HL-60 (cell line): ENCODE measurements at places on chromosomes 5 and 9.

- no peak for DNase-seq
Measured at GRCh38 chr5:150448952-150449516, 505 bp downstream of the RPS14 start.

DNA sequence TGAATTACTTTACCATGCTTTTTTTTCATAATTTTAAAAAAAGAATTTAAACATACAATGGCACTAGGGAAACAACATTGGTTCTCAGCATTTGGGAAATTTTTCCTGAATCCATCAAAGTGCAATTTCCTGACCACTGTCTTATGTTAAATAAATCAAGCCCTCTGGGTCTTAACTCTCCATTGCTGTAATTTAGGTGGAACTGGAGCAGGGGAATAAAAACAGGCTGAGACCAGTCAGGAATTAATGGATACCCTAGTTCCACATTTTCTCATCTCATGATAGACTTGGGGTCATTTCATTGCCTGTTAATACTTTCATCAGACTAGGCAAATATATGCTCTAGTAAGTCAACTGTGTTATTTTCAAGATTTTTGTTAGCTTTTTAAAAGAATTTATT is 103.1 kb downstream of the FBN2 start:
- DNase-seq, result no peak

DNA sequence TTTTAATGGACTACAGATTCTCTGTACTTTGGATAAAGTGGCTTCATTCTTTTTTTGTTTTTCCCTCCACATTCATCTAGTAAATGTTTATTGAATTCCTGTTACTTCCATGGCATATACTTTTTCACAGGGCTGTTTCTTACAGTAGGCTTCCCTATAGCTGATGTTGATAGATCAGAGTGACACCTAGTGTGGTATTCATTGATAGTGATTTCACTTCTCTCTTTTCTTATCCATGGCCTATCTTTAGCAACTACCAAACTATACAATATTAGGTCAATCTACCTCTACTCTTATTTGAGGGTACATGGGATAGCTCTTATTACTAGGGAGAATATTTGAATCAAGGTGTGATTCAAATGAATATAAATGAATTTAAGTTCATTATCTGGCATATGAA is 35.8 kb downstream of the FSD1L start:
- no peak for DNase-seq

GRCh38 chr9:441126-441525 is 226.5 kb downstream of the DOCK8 start:
- DNase-seq, result no peak

DNA sequence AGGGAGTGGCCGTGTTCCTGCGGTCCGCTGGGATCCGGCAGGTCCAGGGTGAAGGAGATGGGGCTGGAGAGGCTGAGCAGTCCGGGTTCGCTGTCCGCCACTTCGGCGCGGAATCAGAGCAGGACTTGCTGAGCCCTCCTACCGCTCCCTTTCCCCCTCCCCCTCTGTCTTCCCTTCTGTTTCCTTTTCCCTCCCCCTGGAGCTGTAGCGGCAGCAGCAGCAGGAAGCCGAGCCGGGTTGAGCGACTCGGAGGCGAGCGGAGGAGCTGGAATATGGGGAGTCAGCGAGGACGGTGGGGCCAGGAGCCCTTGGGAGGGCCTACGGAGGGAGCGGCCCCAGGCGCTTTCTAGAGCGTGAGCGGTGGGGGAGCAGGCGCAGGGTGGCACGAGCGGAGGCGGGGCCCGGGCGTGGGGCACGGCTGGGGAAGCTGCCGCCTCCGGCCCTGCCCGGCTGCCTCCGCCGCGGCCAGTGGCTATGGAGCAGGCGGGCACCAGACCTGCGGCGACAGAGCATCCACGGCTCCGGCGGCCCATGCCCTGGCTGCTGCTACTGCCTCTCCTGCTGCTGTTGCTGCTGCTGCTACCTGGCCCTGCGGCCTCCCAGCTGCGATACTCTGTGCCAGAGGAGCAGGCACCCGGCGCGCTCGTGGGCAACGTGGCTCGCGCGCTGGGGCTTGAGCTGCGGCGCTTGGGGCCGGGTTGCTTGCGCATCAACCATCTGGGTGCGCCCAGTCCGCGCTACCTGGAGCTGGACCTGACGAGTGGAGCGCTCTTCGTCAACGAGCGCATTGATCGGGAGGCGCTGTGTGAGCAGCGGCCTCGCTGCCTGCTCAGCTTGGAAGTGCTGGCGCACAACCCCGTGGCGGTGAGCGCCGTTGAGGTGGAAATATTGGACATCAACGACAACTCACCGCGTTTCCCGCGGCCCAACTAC is at the start of gene PCDHAC2:
Gene PCDHAC2, plus strand, starts transcription at position 184 of the 933 bp plus-strand sequence. Its CDS starts 291 bp downstream, at position 475.
- no peak for DNase-seq

GRCh38 chr5:6389397-6389796 is 11.1 kb upstream of the MED10 start:
- DNase-seq, result no peak

- DNase-seq, result peak; percentile 11
Measured at GRCh38 chr5:131067636-131068035, 97.4 kb downstream of the HINT1 start.

DNA sequence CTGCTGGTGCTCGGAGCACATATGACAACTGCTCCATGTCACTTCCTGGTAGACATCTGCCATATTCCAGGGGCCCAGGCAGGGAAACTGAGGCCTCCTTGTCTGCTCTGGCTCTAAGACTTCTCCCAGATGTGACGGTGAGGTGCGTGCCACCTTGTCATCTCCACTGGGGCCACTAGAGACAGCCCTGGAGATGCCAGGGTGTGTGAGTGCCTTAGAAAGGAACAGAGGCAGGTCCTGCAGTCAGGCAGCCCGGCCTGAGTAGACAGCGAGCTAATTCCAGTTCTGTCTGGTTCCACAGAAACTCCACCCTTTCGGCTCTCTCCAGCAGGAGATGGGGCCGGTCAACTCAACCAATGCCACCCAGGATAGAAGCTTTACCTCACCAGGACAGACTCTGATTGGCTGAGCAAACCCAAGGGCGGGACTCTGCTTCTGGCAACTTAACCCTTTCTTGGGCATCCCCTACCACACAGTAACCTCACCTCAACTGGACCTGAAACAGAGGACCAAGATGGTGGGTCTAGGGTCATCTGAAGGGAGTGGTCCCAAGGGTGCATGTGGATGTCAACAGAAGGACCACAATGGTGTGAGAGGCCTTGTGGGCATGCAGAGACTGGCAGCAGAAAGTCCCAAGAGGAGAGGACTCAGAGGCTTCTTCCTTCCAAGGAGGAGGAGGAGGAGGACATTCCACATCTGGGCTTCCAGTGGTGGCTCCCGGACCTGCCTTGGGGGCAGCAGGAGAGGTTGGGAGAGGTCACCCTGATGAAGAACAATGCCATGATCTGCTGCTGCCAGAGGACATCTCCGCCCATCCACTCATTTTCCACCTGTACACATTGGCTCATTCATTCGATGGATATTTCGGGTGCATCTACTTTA is 77.7 kb downstream of the RGS3 start:
- no peak for DNase-seq

DNA sequence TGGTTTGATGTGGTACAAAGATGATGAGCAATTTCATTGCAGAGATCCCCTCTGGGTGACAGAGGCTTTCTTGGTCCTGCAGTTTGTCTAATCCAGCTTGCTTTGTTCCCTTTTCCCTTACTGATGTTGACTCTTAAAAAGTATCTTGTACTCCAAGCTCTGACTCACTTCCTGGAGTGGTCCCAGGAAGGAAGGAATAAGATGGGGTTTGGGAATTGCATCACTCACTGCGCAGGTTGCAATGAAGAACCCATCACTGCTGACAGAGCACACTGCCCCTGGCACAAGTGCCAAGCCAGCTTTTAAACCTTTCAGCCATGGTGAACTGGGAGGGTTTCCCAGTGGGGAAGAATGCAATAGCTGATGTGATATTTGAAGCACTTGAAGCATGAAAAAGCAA is 662.2 kb upstream of the CTNND2 start:
- DNase-seq, result no peak

DNA sequence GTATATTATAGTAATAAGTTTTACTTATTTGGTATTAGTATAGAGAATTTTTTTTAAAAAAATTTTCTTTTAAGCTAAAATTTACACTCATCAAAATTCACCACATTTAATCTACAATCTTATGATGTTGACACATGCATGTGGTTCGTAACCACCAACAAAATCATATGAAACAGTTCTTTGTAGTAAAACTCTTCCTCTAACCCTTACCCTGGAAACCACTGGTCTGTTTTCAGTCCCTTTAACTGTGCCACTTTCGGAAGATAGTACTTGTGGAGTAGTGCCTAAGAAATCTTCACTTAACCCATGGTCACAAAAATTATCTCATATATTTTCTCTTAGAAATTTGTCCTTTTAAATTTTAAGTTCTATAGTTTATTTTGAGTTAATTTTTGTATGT is 1498.8 kb downstream of the MAT2B start:
- DNase-seq, result no peak

- no peak for DNase-seq
Measured at GRCh38 chr9:82130331-82131042, 141.9 kb downstream of the SPATA31D1 start.

- no peak for DNase-seq
Measured at GRCh38 chr5:128132499-128132898, 48.9 kb downstream of the SLC12A2 start.

GRCh38 chr5:120137582-120137981 is 326.5 kb upstream of the PRR16 start:
- DNase-seq, result no peak

DNA sequence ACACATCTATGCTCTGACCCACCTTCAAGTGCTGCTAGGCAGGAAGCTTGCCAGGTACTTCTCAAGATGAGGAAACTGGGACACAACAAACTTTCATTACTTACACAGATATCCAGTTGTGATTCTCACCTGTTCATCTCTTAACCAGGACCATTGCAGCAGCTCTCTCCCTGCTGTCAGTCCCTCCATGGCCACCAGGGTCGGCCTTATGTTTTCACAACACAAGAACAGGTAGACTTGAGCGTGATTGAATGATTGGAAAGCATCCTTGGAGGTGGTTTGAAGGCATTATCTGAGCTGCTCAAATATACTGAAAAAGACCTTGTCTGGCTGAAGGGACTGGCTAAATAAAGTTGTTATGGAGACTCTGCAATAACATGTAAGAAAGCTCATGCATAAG is 94.4 kb downstream of the MTREX start:
- no peak for DNase-seq

- DNase-seq, result no peak
Measured at GRCh38 chr5:6941631-6942030, 228.4 kb downstream of the TENT4A start.

DNA sequence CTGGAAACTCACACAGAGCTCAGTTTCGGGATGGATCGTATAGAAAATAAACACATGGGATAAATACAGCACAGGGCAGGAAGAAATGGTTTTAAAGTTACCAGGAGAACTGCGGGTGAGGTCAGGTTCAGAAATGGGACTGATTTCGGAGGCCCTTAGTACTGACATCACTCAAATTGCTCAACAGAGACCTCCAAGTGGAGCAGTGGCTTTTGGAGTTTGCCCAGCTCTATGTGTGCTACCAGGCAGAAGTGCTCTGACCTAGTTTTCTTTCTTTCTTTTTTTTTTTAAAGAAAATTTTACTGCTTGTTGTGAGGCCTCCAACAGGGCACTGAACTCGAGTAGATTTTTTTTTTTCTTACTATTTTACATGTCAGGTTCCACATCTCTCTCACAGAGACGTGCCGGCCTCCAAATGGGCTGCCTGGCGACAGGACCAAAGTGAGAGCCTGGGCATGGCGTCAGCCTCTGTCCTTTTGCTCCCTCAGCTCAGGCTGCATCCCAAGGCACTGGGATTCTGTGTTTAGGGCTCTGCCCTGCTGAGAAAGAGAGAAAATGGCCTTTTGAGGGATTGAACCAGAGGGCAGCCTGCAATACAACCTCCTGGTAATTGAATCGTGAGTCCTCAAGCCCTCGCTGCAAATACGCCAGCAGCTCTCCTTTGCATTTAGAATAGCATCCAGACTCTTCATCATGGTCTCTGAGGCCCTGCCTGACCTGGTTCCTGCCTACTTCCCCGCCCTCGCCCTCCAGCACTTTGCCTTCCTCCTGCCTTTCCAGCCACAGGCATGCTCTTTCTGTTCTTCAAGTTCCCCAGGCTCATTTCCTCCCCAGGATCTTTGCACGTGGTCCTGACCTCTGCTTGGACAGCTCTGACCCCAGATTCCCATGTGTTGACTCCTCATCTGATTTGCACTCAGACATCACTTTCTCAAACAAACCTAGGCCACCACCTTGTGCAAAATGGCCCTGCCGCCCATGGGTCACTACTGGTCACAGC is 173.5 kb downstream of the FGF1 start:
- no peak for DNase-seq

DNA sequence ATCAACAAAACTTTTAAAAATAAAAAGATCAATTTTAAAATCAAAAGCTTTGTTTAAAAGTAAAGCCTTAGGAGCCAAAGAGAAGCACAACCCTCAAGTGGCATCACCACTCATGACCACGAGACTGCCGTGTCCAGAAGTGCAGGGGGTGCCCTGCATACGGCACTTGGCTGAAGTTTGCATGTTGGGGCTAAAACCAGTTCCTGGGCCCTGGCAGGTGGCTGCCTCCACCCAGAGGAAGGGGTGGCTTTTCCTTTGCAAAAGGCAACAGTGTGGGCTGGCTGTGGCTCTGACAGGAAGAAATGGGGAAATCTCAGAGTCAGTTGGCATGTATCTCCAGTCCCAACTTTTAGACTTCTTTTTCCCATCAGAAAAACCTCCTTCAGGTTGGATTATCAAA is 15.3 kb downstream of the TRMO start:
- peak; percentile 92 for DNase-seq

DNA sequence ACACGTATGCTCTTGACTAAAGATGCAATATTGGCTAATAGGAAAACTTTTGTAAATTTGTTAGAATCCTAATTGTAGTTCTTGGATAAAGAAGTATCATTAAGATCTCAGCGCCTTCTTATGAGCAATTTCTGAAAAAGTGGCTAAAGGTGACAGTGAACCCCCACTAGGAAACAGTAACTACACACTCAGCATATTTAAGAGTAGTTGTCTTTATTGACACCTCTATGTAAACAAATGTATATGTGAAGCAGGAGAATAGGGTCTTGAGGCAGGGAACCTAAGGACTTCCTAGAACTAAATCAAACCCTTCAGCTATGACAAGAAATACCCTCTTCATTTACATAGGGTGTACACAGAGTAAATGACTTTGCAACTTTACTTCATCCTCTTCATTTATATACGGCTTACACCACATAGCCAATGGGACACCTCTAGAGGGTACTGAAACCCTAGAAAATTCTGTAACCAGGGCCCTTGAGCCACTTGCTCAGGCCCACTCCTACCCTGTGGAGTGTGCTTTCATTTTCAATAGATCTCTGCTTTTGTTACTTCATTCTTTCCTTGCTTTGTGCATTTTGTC is 2.8 kb downstream of the NIPSNAP3A start:
- DNase-seq, result no peak

DNA sequence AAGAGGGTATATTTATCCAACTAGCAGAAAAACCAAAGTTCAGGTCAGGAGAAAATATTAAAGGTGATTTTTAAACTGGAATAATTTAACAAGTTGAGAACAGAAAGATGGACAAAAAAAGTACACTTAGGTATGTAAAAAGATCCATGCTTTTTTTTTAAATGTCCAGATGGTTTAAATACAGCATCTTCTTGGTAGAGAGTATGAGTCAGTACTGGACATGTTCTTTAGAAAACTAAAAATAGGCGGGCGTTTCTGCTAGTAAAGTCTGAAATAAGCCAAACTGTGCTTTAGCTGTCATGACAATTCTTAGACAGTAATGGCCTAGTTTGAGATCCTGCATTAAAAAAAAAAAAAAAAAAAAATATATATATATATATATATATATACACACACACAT is 255.9 kb upstream of the ST8SIA4 start:
- no peak for DNase-seq

- no peak for DNase-seq
Measured at GRCh38 chr9:108048406-108049025, 558.9 kb upstream of the KLF4 start.

- peak; percentile 21 for DNase-seq
Measured at GRCh38 chr5:160685695-160686094, 166.3 kb downstream of the ATP10B start.
